ENCODE measurements at places on chromosomes 12 and 14.
A peak's percentile ranks its signal among the peaks of the same experiment; 100 is the strongest.

GRCh38 chr12:18967814-18968213 lies 161.7 kb upstream of the PLEKHA5 start:
- peak; percentile 15 for DNase-seq

GRCh38 chr12:102399653-102400052 lies 80.7 kb downstream of the IGF1 start:
- no peak for DNase-seq

- no peak for DNase-seq
Measured at GRCh38 chr12:26648066-26648465, 184.9 kb downstream of the ITPR2 start.

- no peak for DNase-seq
Measured at GRCh38 chr14:100129161-100129589, 30.3 kb downstream of the DEGS2 start.

DNA sequence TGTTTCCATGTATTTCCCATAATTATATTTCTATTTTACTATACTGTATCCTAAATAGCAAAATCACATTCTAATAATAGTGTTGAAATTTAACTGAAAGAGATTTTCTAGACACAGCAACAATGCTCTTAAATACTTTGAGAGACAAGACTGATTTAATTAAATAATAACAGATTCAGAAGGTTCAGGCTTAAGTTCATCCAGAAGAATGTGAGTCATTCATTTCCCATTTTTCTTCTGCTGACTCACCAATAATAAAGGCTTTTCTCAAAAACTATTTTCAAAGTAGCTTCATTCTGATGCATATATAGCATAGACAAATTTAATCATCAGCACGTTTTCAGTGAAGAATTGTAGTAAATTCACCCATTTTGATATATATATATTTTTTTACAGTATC lies 481.4 kb downstream of the MDGA2 start:
- DNase-seq = no peak

DNA sequence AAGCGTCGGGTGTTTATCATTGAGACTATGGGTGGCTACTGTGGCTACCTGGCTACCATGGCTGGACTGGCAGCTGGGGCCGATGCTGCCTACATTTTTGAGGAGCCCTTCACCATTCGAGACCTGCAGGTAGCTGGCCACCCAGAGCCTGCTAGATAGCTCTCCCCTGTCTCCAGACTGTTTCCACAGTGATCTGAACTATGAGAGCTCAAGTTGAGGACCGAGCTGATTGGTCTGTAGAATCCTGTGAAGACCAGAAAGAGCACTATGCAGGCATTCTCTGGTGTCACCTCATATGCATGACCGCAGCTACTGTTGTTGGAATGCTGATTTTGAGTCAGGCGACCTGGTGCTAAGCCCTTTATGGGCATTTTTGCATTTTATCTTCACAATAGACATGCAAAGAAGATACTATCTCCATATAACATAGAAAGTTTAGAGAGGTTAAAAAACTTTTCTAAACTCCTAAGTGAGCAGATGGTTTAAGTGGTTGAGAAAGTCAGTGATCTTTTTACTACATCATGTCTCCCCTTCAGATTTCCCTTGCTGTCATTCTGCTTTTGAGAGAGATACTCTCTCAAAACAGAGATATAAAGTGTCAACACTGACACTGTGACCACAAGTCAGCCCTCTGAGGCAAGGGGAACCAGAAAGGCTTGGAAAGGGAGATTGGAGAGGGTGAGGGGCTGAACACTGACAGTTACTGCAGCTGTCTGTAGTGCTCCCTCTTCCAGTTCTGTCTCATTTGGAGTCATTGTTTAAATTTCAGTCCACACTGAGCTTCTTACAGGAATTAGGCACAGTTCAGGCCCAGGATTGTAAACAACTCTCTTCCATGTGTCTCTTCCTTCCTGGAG lies 14.3 kb downstream of the ASB8 start:
- no peak for DNase-seq

DNA sequence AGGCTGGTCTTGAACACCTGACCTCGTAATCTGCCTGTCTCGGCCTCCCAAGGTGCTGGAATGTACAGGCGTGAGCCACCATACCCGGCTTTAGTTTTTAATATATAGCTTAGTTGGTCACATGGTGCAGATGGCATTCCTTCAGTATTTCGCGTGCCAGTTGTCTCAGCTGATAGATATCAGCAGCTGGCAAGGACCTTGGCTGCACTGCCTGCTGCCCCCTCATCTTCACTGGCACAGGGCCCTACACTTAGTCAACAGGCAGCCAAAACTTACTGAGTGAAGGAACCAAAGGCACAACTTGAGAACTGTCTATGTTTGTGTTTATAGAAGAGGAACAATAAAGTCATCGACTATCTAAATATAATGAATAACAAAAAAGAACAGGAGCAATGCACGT lies 31.0 kb downstream of the EID3 start:
- DNase-seq = no peak

GRCh38 chr12:76445462-76445861 lies 97.2 kb upstream of the BBS10 start:
- no peak for DNase-seq

Data from pons (tissue), 1 donor.